CD8-positive, alpha-beta memory T cell (primary cell): ENCODE measurements at places on chromosomes 7 and 10.

GRCh38 chr7:154910125-154910524 lies 92.8 kb downstream of the PAXIP1 start:
- no peaks in the 10 kb centered on the region for H3K36me3 ChIP-seq
- H3K4me1 ChIP-seq, result no peaks in the 10 kb centered on the region
- DNase-seq, result no peak
- no peak overlapping the region for H3K27ac ChIP-seq
- peaks cover 1% of the 10 kb centered on the region for H3K27me3 ChIP-seq
- no peak overlapping the region for H3K4me3 ChIP-seq

- DNase-seq, result no peak
- no peaks in the 10 kb centered on the region for H3K4me1 ChIP-seq
- H3K27me3 ChIP-seq, result no peaks in the 10 kb centered on the region
- no peaks in the 10 kb centered on the region for H3K36me3 ChIP-seq
- no peak overlapping the region for H3K4me3 ChIP-seq
Measured at GRCh38 chr10:116430288-116430687, 2.6 kb downstream of the PNLIPRP3 start.

DNA sequence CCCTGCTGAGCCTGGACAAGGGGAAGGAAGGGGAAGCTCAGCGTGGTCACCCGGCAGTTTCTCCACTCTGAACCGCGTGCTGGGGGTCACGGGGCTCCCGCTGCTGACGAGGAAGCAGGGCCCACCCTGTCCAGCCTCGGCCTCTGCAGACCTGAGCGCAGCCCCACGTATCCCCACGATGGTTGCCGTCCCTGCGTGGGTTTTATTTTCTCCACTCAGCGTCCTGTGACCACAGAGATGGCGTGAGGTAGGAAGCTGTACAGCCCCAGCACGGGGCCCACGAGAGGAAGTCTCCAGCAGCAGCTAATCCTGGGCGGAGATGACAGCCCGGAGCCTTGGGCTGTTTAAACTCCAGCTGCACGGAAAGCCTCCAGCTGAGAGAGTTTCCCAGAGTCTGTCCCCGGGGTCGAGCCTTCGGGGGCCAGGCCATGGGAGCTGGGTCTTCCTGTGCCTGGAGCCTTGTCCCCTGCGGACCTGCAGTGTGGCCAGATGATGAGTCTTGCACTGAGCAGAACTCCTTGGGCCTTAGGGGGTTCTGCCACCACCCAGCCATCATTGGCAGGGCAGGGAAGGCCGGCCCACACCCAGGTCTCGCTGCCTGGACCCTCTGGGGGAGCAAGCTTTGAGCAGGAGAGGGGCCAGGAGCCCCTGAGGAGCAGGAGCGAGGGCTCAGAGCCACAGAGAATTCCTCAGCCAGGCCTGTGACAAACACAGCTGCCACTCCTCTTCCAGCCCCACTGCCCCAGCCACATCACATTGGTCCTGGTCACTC lies 72.8 kb upstream of the FAM20C start:
- no peak for DNase-seq
- H3K4me3 ChIP-seq, result no peak overlapping the region
- no peaks in the 10 kb centered on the region for H3K27me3 ChIP-seq
- H3K36me3 ChIP-seq, result no peaks in the 10 kb centered on the region
- no peak overlapping the region for H3K27ac ChIP-seq

DNA sequence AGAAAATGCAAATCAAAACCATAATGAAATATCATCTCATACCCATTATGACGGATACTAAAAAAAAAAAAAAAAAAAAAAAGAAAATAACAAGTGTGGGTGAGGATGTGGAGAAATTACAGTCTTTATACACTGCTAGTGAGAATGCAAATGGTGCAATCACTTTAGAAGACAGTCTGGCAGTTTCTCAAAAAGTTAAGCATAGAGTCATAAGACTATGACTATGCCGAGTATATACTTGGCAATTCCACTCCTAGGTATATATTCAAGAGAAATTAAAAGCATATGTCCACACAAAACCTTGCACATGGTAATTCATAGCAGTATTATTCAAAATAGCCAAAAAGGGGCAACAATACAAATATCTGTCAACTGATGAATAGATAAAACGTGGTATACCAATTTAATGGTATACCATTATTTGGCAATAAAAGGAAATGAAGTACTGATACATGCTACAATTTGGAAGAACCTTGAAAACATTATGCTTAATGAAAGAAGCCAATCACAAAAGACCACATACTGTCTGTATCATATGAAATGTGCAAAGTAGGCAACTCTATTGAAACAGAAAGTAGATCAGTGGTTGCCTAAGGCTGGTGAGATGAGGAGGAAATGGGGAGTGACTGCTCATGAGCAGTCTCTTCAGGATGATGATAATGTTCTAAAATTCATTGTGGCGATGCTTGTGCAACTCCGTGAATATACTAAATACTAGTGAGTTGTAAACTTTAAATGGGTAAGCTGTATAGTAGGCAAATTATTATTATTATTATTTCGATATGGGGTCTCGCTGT lies 90.1 kb upstream of the NANOS1 start:
- DNase-seq, result no peak
- H3K36me3 ChIP-seq, result no peaks in the 10 kb centered on the region
- H3K4me1 ChIP-seq, result no peaks in the 10 kb centered on the region
- H3K27me3 ChIP-seq, result no peaks in the 10 kb centered on the region
- no peak overlapping the region for H3K27ac ChIP-seq

DNA sequence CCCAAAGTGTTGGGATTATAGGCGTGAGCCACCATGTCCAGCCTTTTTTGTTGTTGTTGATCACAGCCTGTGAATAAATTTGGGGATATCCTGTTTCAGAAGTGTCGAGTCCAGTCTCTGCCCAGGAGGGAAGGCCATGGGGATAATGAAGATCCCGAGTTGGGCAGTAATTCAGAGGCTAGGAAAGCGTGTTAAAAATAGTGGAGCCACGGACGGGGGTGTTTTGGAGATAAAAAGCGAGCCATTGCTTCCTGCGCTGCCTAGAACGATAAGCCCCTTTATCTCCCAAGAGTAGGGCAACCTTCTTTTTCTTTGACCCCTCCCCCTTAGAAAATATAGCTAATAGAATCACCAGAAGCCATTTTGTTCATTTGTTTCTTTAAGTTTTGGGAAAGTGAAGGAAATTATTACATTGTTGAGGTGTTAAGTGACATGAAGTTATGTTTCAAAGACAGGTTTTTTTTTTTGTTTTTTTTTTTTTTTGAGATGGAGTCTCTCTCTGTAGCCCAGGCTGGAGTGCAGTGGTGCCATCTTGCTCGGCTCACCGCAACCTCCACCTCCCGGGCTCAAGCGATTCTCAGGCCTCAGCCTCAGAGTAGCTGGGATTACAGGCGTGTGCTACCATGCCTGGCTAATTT lies 43.3 kb downstream of the IL15RA start:
- no peak for DNase-seq
- peak overlapping the region; percentile 28 for H3K27ac ChIP-seq
- H3K4me1 ChIP-seq, result no peaks in the 10 kb centered on the region
- peaks cover 11% of the 10 kb centered on the region for H3K36me3 ChIP-seq
- no peak overlapping the region for H3K4me3 ChIP-seq

DNA sequence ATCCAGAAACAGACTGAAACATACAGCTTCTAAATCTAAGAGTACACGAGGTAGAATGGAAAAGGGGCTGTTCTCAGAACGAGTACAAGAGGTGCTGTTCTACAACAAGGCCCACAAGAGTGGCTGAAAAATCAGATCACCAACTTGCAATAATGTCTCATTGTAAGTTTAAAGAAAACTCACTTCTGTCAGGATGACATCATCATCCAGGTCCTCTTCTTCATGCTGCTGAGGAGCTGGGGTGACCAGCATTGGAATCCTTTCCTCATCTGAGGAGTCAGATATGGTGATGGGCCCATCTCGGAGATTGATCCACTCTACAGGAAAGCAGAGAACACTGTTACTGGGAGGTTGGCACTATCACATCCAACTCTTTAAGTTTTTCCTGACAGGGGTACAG lies 28.8 kb downstream of the RNF216 start:
- H3K27me3 ChIP-seq, result no peaks in the 10 kb centered on the region
- peaks cover 22% of the 10 kb centered on the region for H3K36me3 ChIP-seq
- no peak overlapping the region for H3K27ac ChIP-seq
- H3K4me3 ChIP-seq, result no peak overlapping the region
- no peaks in the 10 kb centered on the region for H3K4me1 ChIP-seq

GRCh38 chr7:92231-92674 lies 100.1 kb upstream of the FAM20C start:
- H3K36me3 ChIP-seq, result no peaks in the 10 kb centered on the region
- DNase-seq, result no peak
- H3K27me3 ChIP-seq, result no peaks in the 10 kb centered on the region
- H3K27ac ChIP-seq, result no peak overlapping the region
- no peaks in the 10 kb centered on the region for H3K4me1 ChIP-seq

- H3K4me1 ChIP-seq, result no peaks in the 10 kb centered on the region
- no peak overlapping the region for H3K4me3 ChIP-seq
- no peak for DNase-seq
- H3K36me3 ChIP-seq, result no peaks in the 10 kb centered on the region
Measured at GRCh38 chr10:33418301-33418700, 83.8 kb upstream of the NRP1 start.

DNA sequence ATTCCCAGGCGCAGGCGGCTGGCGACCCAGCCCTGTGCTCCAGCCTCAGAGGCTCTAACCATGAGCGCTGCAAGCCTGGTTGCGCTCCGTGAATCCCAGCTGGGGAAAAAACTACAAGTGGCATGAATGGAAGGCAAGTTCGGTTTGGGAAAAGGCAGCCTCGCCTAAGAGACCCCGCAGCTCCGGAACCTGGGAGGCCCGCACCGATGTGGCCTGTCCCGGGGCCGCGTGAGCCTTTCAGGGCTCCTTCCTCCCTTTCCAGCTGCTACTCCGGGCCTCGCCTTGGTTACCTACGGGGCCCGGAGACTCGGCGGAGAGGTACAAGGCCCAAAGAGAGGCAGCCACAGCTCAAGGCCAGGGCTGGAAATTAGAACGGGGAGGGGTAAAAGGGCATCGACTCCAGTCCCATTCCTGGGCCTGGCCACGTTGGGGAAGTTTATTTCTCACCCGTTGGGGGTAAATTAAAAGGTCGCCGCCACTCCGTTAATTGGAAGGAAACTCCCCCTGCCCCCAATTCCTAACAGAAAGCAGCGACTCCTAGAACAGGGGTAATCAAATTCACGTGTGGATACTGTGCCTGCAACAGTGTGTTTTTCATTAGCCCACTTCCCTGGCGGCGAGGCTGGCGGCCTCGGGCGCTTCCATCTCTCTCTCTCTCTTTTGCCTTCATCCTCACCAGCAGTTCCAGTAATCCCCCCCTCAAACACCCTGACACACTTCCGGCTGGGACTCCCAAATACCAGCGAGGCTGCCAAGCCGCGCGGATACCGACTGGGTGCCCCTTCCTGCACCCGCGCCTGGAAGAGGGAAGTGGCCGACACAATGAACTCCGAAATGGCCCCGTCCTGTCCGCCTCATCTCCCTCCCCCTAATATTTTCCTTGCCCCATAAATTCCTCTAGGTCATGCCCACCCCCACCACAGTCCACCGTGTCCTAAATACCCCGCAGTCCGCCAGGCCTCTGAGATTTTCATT lies 1.5 kb upstream of the HOXA9 start:
- H3K4me1 ChIP-seq, result peaks cover 33% of the 10 kb centered on the region
- no peak overlapping the region for H3K4me3 ChIP-seq
- H3K27ac ChIP-seq, result no peak overlapping the region
- H3K36me3 ChIP-seq, result no peaks in the 10 kb centered on the region
- H3K27me3 ChIP-seq, result peaks cover 93% of the 10 kb centered on the region

DNA sequence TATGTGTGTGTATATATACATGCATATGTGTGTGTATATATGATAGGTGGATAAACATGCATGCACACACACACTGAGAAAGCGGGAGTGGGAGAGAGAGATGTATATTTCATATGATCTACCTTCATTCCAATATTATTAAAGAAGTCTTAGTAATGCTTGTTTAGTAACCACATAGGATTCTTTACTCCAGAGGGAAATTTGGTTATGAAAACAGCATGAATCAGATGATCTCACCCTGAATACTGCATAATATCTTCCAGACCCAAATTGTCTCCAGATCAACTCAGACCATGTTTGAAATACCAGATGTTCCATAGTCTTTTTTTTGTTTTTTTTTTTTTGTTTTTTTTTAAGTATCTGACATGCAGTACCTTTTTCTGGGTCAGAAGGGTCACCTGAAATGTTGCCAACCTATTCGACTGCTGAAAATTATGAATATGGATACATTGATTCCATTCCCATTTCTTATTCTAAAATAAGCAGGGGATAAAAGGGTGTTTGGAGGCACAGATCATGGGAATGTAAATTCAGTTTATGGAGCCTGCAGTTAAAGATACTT lies 17.4 kb downstream of the TES start:
- no peaks in the 10 kb centered on the region for H3K36me3 ChIP-seq
- no peaks in the 10 kb centered on the region for H3K27me3 ChIP-seq
- no peak for DNase-seq
